ENCODE measurements at places on chromosomes 5 and 9.

GRCh38 chr9:79325501-79325900 is 246.3 kb upstream of the TLE4 start:
- DNase-seq = no peak

- DNase-seq = no peak
These were observed 279.3 kb upstream of the ANKRD55 start for GRCh38 chr5:56512313-56512996.

GRCh38 chr9:105126226-105126625 is 118.2 kb upstream of the SLC44A1 start:
- DNase-seq = no peak

- no peak for DNase-seq
These were observed 166.0 kb downstream of the TTLL11 start for GRCh38 chr9:121927081-121927480.

DNA sequence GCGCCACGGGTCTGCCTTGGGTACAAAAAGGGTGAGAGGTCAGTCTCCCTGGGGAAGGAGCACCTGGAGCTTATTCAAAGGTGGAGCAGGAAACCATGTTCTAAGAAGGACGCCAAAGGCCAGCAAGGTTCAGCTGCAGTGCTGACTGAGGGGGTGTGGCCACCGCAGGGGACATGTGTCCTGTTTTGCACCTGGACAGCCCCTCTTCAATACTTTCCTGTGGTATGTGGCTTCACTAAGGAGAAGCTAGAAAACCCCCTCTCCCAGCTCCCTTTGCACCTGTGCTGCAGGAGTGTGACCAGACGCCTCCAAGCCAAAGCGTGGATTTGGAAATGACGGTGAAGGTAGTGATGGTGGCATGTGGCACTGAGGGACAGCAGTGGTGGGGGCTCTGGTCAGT is 23.6 kb downstream of the TRIM14 start:
- no peak for DNase-seq

- peak; percentile 31 for DNase-seq
These were observed 660.8 kb downstream of the TLE1 start for GRCh38 chr9:81028504-81028903.

- no peak for DNase-seq
These were observed 2.5 kb upstream of the ADRB2 start for GRCh38 chr5:148823871-148824270.

DNA sequence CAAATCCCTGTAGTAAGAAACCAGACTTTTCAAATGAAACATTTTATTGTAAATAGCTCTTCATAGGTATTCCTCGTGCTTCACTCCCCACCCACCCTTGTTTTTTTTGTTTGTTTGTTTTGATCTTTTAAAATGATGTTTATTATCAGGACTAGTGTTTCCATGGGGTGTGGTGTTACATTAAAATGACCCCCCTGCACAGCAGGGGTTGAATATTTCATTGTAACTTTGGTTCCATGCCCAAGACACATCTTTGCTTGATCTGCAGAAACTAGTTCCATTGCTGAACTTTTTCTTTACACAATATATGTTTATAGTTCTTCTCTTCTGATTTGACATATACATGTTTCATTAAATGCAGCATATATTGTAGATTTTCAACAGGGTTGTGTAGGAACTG is 81.3 kb upstream of the DPYSL3 start:
- DNase-seq = no peak

DNA sequence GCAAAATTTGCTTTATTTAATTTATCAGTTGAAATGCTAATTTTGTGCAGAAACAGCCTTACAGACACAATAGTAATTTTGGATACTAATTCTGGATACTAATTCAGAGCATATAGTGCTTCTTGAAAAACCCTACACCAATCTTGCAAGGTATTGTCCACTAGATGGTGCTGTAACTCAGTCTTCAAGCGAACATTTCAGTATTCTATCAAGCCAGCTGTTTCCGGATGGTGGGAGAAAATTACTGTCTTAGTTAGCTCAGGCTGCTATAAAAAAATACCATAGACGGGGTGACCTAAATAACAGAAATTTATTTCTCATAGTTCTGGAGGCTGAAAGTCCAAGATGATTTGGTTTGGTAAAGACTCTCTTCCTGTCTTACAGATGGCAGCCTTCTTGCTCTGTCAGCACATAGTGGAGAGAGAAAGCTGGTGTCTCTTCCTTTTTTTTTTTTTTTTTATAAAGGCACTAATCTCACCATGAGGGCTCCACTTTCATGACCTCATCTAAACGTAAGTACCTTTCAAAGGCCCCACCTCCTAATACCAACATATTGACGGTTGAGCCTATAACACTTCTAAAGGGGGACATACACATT is 1306.5 kb upstream of the CDH9 start:
- DNase-seq = no peak

DNA sequence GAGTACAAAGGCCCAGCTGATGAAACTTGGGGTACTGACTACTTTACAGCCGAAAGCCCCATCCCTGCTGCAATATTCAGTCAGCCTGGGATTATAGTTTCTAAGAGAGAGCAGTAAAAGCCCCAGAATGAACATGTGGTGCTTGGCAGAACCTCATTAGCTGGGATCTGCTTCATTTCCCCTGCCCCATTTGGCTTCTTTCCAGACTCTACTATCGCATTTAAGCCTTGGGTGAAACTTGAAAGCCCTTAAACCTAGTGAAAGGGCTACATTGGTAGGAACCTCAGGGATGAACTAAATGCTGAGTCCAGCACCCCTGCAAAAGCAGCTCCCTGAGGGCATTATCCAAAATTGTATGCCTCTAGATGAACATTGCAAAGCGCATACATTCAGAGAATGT is 631.1 kb downstream of the ACTL7B start:
- DNase-seq = no peak

DNA sequence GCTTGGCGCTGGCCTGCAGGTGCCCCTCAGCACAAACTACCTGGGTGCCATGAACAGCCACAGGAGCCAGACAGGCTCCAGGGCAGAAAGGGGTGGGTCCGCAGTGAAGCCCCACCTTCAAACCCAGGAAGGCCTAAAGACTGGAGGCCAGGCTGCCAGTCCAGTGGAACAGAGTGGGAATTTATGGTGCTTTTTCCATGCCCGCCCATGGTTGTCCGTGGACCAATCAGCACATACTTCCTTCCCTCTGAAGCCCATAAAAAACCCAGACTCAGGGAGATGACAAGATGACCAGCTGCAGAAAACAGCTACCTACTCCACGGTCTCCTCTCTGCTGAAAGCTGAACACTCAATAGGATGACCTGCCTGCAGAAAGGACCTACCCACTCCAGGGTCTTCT is 275.4 kb upstream of the ADRA1B start:
- no peak for DNase-seq

- DNase-seq = no peak
These were observed 818.5 kb downstream of the SEMA5A start for GRCh38 chr5:8727396-8727795.

- no peak for DNase-seq
These were observed 95.0 kb downstream of the NR6A1 start for GRCh38 chr9:124676159-124676551.

- DNase-seq = no peak
These were observed 132.3 kb upstream of the COL5A1 start for GRCh38 chr9:134509281-134509680.

DNA sequence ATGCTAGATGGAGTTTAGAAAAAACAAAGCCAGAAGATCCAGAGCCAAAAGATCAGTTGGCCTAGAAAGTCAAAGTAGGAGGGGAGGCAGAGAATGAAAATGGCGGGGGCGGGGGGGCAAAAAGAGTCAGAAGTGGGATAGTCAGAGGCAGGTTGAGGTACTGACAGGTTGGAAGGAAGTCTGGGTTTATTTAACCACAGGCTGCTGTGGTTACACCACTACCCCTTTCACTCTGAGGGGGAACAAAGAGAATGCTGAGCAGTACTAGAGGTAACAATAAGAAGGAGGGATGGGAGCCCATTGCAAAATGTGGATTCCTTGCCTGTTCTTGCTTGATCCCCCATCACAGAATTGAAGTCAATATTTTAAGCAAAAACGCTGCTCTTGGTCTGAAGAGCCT is 111.8 kb downstream of the CAVIN4 start:
- no peak for DNase-seq

Data from PC-9 (cell line).